ENCODE measurements at places on chromosomes 7 and 10. TPM values are rescaled to one million over a fixed set of nuclear protein-coding genes. Genes with fewer than 3 reads are reported as not detected.

Gene PLXNA4
- total RNA-seq, result 34.9 TPM

GRCh38 chr7:24959735-24960485, 20.1 kb downstream of the OSBPL3 start:
- no peak for DNase-seq

DNA sequence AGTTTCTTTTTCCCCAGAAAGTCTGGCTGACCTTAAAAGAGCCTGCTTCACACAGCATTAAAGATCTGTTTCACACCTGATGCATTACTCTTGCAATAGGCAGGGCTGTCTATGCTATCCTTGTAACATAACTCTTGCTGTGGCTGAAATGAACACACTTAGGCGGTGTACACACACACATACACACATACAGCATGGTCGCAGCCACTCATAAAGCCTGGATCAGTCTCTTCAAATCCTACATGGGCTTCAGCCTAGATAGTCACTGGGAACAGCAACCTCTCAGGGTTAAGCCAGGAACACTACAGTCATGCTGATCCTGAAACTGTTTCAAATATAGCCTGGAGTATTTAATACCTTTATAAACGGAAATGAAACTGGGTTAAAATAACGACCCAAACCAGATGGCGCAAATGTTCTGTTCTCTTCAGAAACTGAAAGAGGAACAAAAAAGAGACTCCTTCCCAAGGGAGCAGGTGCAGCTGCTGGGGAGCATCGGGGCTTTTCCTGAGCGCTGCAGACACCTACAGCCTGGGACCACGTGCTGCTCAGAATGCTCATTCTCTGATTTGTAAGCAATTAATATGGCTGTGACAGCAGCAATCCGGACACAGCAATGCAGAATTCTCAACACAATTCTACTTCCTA, 61.0 kb upstream of the SFMBT2 start:
- peak; percentile 47 for DNase-seq

DNA sequence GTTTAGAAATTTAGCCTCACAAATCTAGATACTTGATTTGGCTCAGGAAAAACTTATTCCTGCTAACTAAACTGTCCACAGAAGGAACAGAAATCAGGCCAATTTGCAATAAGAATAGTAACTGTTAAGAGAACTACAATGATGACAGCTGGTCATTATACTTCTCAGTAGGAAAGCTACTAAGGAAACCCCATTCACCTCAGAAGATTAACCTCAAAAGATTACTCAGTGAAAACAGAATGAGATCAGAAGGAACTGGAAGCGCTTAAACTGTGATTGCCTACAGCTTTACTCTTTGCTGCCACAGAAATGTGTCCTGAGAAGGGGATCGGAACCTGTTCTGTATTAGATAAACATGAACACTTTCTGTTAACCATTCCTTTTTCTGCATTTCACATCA, 24.3 kb upstream of the DNAJB12 start:
- no peak for DNase-seq

DNA sequence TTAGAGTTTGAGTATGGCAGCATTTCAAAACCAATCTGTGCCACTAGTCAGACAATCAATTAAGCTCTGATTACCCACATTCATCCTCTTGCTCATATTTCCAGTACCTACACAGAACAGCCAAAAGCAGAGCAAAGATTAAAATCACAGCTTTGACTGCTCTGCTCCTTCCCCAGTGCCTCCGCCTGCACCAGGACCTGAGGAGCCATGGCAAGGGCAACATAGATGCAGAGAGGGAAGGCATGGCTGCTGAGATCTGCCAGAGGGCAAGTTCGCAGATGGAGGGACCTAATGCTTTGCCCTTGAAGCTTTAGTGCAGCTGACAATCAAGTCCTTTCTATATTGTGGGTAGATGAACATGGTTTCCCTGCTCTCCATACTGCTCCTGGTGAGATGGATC, 148.1 kb downstream of the HTR7 start:
- DNase-seq, result no peak

- peak; percentile 55 for DNase-seq
These were observed 269.9 kb downstream of the BAMBI start for GRCh38 chr10:28947171-28947570.

- DNase-seq, result no peak
These were observed 32.8 kb downstream of the GOLGA7B start for GRCh38 chr10:97882142-97883091.

GRCh38 chr10:12644380-12645144, 295.2 kb downstream of the CAMK1D start:
- DNase-seq, result no peak

DNA sequence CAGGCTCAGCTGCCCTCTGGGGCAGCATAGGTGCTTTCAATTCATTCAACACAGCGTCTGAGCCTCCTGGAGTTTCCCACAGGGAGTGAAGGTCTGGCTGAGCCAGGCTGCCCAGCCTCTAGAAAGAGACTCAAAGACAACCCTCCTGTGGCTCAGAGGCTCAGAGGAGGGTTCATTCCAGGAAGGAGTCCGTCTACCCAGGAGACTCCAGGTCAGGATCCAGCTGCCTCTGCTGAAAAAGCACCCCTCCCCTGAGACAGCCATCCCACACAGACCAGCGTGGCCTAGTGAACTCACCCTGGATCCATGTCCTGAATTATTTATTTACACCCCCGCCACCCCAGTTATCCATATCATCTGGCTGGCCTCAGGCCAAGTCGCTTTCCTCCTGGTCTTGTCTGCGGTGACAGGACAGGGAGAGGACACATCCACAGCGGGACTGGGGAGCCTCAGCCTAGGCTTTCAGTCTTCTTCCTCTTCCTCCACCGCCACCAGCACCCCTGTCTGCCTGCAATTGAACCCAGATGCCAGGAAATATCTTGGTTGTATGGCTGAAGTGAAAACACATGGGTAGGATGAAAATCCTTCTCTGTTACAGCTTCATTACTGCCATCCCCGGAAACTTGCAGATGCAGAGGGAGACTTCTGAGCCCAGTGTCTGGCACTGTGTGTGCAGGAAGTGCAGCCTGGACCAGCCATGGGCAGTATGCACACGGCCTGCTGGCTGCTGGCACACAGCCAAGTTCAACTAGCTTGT, 44.0 kb upstream of the COL13A1 start:
- DNase-seq, result peak; percentile 81

- no peak for DNase-seq
These were observed 14.8 kb downstream of the TSPAN14 start for GRCh38 chr10:80468806-80469421.

All from umbilical cord (tissue), 2 donors.